Right lobe of liver (tissue), 6 donors: ENCODE measurements at places on chromosomes 6 and 20.
A peak's percentile ranks its signal among the peaks of the same experiment; 100 is the strongest.

- no peak for DNase-seq
Observed at GRCh38 chr20:34946661-34947060, 8.9 kb downstream of the GSS start.

DNA sequence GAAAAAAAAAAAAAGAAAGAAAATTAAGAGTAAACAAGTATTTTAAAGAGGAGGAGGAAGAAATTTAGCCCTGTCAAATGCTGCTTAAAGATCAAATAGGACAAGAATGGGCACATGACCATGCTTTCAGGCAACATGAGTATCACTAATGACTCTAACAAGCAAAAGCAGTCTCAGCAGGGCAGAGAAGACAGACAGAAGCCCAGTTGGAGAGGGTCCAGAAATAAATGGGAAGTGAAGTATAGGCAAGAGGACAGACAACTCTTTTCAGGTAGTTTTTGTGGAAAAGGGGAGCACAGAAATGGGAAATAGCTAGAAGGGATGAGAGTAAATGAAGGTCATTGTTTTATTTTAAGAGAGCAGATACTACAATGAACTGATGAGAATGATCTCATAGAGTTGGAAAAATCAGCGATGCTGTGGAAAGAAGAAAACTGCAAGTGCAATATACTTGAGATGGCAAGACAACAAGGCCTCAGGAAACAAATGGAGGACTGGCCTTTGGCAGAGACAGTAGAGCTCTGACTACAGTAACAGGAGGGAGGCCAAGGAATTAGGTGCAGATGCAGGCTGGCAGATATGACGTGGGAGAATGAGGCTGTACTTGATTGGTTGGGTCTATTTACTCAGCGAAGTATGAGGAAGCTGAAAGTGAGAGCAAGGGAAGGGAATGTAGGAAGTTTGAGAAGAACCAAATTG, 40.3 kb downstream of the KIF6 start:
- no peak for DNase-seq

GRCh38 chr20:4881006-4881730, 120.1 kb downstream of the SLC23A2 start:
- DNase-seq: peak; percentile 20

DNA sequence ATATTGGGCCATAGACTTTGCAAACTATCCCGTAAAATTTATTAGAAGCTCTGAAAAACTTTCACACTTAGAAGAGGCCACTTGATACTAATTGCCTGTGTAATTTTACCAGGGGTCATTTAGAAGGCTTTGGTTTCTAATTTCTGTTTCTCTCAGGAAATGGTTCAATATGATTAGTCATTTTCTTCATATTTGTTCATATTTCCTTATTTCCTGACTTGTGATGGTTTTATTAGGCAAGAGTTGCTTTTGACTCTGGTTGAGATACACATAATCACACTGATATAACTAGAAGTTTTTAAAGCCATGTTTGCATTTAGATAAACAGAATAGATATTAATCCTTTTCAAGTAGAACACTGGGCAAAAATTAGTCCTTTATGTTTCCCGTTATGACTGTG, 11.8 kb upstream of the HBS1L start:
- DNase-seq: no peak

GRCh38 chr6:162222521-162222920, 505.0 kb downstream of the PRKN start:
- no peak for DNase-seq

- no peak for DNase-seq
Observed at GRCh38 chr6:86192123-86192522, 549.4 kb upstream of the SYNCRIP start.

GRCh38 chr6:3522561-3523260, 65.9 kb upstream of the SLC22A23 start:
- no peak for DNase-seq

DNA sequence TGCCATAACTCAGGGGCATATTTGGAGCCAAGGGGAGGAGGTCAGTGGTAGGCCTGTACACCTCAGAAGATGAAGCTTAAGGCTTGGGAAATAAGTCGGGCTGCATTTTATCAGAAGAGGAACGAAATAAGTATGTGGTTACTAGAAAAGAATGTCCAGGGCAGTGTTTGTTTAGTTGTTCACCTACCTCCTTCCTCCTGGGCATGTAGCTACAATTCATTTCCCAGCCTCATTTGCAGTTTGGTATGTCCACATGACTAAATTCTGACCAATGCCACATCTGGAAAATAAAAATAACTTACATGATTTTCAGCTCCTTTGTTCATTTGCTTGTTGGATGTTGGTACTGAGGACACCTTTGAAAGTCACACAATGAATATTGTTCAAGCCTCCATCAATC, 294.5 kb upstream of the RGS17 start:
- no peak for DNase-seq

- DNase-seq: peak; percentile 28
Observed at GRCh38 chr20:37389844-37390275, 43.9 kb downstream of the SRC start.

GRCh38 chr6:168121303-168121665, 42.3 kb upstream of the FRMD1 start:
- no peak for DNase-seq

GRCh38 chr6:139416146-139416545, 41.7 kb upstream of the CITED2 start:
- no peak for DNase-seq

DNA sequence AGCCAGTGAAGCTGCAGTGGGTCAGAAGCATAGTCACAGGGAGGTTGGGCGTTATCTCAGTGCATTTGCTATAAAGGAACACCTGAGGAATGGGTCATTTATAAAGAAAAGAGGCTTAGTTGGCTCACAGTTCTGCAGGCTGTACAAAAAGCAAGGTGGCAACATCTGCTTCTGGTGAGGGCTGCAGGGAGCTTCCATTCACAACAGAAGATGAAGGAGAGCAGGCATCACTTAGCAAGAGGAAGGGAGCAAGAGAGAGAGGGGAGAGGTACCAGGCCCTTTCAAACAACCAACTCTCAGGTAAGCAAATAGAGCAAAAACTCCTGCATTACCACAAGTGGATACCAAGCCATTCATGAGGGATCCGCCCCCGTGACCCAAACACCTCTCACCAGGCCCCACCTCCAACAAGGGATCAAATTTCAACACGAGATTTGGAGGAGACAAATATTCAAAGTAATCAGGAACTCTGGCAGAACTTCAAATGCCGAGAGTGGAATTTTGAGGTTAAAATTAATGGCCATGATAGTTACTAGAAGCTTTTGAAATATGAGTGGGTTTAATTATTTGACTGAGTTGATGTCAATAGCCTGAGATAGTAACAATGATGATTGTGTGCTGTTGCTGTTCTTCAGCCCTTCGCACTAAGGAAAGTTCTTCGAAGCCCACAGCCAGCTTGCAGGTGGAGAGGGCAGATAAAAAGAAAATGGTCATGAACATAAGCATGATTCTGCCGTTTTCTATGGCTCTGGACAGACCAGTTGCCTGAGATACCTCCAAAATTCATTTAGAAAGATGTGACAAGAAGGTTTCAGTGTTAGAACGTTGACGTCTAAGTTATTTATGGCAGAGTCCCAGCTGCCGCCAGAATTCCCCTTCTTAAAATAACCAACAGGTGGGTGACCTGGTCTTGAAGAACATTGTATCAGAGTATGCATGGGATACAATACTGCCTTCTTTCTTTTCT, 55.3 kb upstream of the ADTRP start:
- peak; percentile 65 for DNase-seq

DNA sequence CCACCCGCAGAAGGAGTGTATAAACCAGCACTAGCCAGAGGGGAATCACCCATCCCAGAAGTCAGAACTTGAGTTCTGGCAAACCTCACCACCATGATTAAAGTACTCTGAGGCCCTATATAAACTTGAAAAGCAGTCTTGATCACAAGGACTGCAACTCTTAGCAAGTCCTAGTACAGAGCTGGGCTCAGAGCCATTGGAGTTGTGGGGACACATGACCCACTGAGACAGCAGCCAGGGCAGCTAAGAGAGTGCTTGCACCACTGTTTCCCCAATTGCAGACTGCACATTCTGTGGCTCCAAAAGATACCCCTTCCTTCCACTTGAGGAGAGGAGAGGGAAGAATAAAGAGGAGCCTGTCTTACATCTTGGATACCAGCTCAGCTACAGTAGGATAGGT, 4.7 kb upstream of the MCM9 start:
- DNase-seq: no peak
